Osteocyte (in vitro differentiated cells): ENCODE measurements at places on chromosomes 4 and X.

GRCh38 chr4:537436-538264 is 38.4 kb downstream of the TMEM271 start:
- peak; percentile 83 for DNase-seq

GRCh38 chr4:88054901-88055300 is 47.5 kb downstream of the PKD2 start:
- DNase-seq = no peak

DNA sequence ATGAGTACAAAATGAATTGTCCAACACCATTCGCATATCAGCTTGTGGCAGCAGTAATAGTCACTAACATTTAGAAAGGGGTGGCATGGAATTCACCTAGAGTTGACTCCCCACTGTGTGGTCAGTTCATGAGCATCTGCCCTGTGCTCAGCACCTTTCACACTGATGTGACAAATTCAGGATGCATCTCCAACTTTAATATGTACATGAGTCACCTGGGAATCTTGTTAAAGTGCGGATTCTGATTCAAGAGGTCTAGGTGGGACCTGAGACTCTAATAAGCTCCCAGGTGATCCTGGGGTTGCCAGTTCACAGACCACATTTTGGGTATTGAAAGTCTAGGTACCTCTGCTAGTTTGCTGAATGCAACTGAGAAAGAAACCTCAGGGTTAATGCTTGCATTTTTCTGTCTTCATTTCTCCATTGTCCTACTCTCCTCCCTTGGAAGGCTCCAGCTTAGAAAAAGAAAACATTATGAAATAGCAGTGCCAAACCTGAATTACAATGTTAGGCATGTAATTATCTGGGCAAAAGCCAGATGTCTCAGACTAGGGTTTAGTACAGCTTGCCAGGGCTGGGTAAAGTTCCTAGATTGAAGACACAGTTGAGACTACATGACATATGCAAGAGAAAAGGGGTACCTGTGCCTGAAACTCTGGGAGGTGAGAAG is 32.7 kb downstream of the TMSB4X start:
- no peak for DNase-seq

DNA sequence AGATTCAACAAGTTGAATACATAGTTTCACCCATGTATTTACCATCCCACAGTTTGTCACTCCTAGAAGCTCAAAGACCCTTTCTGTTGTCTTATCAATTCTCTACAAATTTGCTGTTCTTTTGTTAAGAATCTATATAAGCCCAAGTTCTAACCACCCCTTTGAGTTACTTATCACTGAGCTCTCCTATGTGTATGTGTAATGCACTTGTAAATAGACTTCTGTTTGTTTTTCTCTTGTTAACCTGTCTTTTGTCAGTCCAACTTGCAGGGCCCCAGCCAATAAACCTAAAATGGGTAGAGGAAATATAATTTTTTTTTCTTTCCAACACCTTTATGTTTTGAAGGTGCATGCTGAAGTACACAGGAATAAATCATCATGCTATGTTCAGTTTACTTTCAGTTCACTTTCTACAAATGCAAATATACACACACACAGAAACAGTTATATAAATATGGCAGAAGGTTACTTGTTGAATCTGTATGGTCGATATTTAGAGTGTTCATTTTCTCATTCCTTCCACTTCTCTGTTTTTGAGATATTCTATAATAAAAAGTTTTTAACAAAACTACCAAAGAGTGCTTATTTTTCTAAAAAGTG is 22.3 kb upstream of the CLOCK start:
- DNase-seq = no peak

DNA sequence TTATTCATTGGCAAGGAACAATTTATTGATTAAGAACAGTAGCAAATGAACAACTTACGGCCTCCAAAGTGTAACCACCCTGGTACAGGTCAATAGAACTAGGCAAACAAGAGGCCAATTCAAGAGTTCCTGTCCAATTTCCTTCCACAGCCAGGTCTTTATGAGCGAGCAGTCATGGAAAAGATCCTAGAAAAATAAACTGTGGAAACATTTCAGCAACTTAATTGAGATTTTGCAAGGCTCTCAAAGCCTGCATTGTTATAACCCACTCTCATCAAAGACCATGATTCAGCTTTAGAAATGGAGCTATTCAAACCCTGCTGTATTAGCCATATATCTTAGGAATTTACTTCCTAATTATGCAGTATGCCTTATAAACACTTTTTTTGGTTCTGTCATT is 43.6 kb downstream of the UNC5C start:
- DNase-seq = no peak
